ENCODE measurements at places on chromosomes 3 and 15.

GRCh38 chr3:61805510-61806080, 244.2 kb downstream of the PTPRG start:
- no peak for DNase-seq

GRCh38 chr3:168071591-168072322, 24.0 kb downstream of the GOLIM4 start:
- DNase-seq = no peak

DNA sequence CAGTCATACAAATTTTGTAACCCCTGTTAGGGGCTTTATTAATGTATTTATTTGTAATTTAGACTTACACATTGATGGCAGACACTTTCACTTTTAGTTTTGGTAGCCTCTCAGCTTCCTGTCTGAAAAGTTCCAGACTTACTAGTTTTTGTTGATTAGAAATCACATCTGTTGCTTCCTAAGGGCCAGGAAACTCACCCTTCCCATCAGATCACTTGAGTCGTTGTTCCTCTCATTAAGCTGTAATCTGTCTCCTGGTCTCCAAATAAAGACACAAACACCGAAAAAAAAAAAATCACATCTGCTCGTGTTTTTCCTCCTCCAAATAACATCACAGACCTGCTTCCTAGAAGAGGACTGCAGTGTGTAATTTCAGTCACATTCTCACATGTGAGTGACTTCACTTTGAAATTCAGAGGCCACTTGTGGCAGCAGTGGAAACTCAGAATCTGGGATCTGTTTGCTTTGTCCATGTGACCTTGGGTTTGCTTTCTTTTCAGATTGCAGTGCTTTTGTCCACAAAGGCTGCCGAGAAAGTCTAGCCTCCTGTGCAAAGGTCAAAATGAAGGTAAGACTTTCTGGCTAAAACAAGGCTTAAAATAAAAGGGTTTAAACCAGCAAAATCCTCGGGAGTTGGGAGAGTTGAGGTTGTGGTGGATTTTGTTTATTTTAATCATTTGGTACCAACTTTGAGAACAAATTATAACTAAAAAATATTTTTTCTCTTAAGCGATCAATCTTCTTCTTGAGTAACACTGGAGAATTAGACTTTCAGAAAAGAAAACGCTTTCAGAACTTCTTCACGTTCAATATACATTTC, 87.0 kb downstream of the KLHL25 start:
- DNase-seq = no peak

DNA sequence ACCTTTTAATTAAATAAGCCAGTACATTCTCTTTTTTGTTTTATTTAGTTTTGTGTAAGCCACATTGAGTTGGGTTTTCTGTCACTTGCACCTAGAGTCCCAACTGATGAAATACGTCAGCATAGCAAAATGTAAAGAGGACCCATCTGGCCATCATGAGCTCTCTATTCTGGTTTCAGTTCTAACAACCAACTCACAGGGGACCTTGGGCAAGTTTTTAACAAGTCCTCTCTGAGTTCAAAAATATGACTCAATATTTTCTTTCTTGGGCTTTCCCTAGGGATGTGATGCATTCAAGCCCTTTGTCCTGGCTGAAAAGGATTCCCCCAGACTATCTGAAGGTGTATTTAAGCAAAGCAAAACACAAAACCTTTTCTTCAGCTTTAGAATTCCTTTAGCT, 32.9 kb downstream of the PLCH1 start:
- DNase-seq = no peak

GRCh38 chr3:178320456-178321351, 215.5 kb upstream of the KCNMB2 start:
- DNase-seq = no peak

GRCh38 chr3:196219194-196219969, 3.0 kb downstream of the SLC51A start:
- peak; percentile 58 for DNase-seq

- no peak for DNase-seq
Measured at GRCh38 chr3:188295876-188296275, 141.9 kb downstream of the LPP start.

DNA sequence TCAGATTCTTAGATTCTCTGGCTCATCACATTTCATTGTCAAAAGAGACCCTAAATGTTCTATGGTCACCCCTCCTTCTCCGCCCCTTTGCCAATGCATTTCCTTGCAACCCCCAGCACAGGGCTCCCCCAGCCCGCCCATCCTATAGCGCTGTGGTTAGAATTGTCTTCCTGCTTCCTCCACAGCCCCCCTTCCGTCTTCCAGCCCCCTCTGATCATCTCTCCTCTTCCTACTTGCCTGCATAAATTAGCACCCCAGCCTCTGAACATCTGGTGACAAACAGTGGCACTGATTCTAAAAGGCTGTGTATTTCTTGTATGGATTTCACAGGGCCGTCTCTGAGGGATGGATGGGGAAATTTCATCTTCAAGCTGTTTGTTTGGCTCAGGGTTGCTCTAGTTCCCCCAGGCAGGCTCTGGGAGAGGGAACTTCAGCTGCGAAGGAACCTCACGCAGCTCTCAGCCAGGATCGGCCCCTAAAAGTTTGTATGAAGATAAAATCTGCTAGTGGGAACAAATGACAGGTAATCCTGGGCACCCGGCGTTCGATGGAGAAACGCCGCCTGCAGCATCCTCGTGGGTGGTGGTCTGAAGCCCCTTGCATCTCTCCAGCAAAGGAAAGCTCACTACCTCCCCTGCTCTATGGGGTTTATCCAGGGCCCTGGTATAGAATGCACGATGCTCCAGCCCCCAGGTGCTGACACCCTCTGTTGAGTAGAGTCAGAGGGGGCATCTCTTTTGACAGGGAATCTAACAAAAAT, 83.0 kb downstream of the WNT7A start:
- DNase-seq = no peak

DNA sequence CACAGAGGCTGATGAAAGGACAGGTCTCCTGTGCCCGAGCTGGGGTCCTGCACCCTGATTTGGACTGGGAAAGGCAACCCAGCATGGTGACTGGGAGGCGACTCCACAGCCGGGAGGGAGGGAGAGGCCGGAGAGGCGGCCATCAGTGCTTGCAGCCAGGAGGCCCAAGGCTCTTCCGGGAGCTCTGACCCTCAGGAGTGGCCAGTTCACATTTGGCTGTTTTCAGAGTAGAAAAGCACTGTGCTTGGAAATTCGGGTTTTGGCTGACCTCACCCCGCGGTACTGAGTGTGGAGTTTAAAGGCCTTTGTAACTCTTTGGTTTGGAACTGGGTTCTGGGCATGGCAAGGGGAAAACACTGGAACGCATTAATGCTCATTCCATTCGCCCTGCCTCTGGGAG, 31.9 kb downstream of the SMAD6 start:
- no peak for DNase-seq

- DNase-seq = no peak
Measured at GRCh38 chr3:26472345-26472744, 150.2 kb upstream of the LRRC3B start.

DNA sequence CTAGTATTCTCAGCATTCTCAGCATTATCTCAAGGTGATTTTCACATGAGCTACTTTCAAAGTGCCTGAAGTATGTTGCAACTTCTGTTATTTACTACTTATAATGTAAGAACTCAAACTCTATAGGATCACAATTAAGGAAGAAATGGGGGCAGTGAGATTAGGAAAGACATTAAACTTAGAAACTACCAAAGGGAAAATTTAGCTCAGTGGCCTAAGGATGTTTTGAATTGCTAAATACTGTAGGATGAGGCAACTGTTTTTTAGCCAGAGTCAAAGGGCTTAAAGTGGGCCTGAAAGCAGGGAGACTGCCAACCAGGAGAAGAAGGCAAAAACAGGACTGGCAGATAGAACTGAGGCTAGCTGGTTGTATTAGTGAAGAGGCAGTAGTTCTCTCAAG, 55.5 kb upstream of the MBNL1 start:
- no peak for DNase-seq

DNA sequence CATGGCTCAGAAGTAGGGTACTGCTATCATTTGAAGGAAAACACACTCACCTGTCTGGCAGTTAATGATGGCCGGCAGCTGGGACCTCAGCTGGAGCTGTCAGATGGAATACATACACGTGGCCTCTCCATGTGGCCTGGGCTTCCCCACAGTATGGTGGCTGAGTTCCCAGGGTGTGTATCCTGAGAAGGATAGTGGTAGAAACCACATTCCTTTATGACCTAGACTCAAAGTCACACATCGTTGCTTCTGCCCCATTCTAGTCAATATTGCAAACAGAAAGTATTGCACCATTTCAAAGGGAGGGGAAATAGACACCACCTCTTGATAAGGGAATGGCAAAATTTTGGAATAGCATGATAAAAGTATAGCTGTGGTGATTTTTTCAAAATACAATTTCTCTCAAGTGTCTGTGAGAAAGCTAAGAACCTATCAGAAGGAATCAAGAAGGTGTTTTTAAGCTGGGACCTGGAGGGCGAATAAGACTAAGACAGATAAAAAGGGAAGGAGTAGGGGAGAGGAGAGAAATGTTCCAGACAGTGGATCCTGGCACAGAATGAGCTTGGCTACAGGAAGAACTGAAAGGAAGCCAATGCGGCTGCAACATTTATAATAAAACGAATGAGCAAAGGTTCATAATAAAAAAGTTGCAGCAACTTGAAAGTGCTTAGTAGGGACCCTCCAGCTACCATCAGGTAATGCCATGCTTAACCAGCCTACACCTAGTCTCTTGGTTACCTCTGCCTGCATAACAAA, 40.1 kb upstream of the GALNT15 start:
- no peak for DNase-seq

- no peak for DNase-seq
Measured at GRCh38 chr3:95810462-95810861, 1003.9 kb upstream of the EPHA6 start.

GRCh38 chr3:119628816-119629445, 31.2 kb downstream of the PLA1A start:
- DNase-seq = no peak

GRCh38 chr3:110296885-110297284, 774.7 kb upstream of the NECTIN3 start:
- DNase-seq = no peak

DNA sequence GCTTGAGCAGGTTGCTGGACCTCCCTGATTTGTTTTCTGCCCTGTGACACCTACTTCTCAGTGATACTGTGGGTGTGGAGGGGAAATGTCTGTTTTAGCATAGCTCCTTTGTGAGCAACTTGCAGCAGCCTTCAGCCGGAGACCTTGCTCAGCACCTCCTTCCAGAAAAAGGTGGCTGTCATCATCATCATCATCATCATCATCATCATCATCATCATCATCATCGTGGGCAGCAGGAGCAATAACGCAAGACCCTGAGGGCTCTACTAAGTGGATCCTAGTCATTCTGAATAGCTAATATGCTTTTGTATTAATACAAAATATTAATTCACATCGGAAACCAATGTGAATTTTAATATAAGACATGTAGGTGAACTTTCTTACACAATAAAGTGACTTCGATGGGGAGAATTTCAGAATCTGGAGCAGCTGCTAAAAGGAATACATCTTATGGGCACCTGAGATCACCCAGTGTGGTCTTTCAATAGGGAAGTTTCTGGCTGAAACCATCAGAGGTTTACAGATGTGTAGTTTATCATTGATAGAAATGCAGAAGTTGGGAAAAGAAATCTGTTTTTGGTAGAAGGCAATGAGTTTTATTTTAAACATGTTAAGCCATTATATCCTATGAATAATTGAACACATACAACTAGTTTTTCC, 8.6 kb downstream of the GABRR3 start:
- no peak for DNase-seq

GRCh38 chr3:45135959-45136358, 10.2 kb downstream of the CDCP1 start:
- DNase-seq = no peak

GRCh38 chr3:27677565-27677964, 44.6 kb downstream of the EOMES start:
- DNase-seq = no peak

DNA sequence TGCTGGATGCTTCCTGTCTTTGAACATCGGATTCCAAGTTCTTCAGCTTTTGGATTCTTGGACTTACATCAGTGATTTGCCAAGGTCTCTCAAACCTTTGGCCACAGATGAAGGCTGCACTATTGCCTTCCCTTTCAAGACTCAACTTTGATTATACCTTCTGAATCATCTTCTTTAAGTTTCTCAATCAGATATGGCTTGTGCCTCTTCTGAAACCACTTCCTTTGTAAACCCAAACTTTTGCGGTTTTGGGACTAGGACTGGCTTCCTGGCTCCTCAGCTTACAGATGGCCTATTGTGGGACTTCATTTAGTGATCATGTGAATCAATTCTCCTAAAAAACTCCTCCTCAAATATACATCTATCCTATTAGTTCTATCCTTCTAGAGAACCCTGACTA, 47.1 kb upstream of the CADPS start:
- no peak for DNase-seq

DNA sequence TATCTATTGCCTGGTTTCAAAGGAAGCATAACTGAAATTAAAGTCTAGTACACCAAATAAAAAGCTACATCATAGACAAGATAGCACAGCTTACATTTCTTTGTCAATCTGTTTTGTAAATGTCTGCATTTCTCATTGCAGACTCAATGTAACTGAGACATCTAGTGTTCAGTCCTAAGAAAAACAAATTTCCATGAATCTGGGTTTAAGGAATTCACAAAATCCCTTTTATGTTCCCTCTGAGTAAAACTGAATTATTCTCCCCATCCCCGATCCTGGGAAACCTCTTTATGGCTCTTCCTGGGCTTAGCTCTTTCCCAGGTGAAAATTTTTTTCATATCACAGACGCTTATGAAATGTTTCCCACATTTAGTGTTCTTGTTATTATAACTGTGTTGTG, 21.6 kb upstream of the RASA2 start:
- no peak for DNase-seq

- no peak for DNase-seq
Measured at GRCh38 chr3:160061525-160061924, 72.9 kb downstream of the IL12A start.

GRCh38 chr15:73727330-73727976, 25.7 kb downstream of the INSYN1 start:
- DNase-seq = no peak

- no peak for DNase-seq
Measured at GRCh38 chr3:53794597-53794996, 51.6 kb downstream of the CHDH start.

- DNase-seq = no peak
Measured at GRCh38 chr15:48842501-48842900, 31.6 kb upstream of the CEP152 start.

DNA sequence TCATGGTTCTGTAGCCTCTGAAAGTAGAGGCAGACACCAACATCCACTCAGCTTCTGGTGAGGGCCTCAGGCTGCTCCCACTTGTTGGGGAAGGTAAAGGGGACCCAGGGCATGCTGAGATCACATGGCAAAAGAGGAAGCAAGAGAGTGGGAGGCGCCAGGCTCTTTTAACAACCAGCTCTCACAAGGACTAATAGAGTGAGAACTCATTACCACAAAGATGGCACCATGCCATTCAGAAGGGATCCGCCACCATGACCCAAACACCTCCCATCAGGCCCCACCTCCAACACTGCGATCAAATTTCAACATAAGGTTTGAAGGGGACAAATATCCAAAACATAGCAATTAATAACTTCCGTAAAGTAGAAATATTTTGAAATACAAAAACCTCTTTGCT, 192.3 kb downstream of the OCA2 start:
- DNase-seq = no peak

DNA sequence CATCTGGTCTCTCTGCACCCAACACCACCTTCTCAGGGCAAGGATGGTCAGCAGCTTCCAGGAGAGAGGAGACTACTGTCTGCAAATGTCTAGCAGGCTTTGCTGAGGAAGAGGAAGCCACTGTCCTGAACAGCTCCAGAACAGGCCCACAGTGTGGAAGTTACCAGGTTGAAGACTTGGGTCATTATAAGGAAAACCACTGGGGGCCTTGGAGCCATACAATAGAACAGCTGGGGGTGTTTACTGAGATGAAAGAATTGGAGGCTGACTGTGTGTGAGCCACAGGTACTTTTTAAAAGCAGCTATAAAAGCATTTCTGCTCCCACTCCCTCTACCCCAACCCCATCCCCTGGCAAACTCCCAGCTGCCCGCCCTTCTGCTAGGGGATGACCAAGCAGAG, 24.2 kb downstream of the SRGAP3 start:
- no peak for DNase-seq
